Pulmonary artery endothelial cell (primary cell): ENCODE measurements at places on chromosomes 4 and X. TPM values are rescaled to one million over a fixed set of nuclear protein-coding genes. Genes with fewer than 3 reads are reported as not detected.

Gene AKAP14
- not detected in 2 replicates for total RNA-seq

Gene ARMCX4
- total RNA-seq, result 4.6 and 6.4 TPM in 2 replicates

Gene SLC25A53
- total RNA-seq, result 8.7 and 12.5 TPM in 2 replicates

Gene DGKK
- under 0.01 TPM in 1 of 2 replicates, not detected in the other for total RNA-seq

Gene USP46
- total RNA-seq, result 12.7 and 17.8 TPM in 2 replicates

Gene TGIF2LX
- not detected in 2 replicates for total RNA-seq

Gene MAOA
- total RNA-seq, result 74.2 and 120 TPM in 2 replicates

Gene CCDC149
- 6.8 and 11.1 TPM in 2 replicates for total RNA-seq

Gene TMSB15B
- total RNA-seq, result 3.9 and 5.9 TPM in 2 replicates

Gene GYPE
- 0.13 and 0.49 TPM in 2 replicates for total RNA-seq

Gene LNX1
- total RNA-seq, result 2.6 and 6.1 TPM in 2 replicates

Gene DCAF8L2
- total RNA-seq, result 0.40 TPM in 1 of 2 replicates, not detected in the other

Gene GRPR
- total RNA-seq, result under 0.01 and 0.11 TPM in 2 replicates

Gene AADAT
- 0.07 and 0.18 TPM in 2 replicates for total RNA-seq

Gene EVC2
- total RNA-seq, result 9.3 and 12.1 TPM in 2 replicates

Gene TCEAL5
- total RNA-seq, result not detected in 2 replicates

Gene PABPC1L2A
- total RNA-seq, result not detected in 2 replicates

Gene KCNIP4
- not detected in 2 replicates for total RNA-seq

Gene FUNDC2
- 61.5 and 63.7 TPM in 2 replicates for total RNA-seq

Gene SPANXA2
- total RNA-seq, result not detected in 2 replicates

Gene ABCG2
- 4.5 and 11.9 TPM in 2 replicates for total RNA-seq

Gene ENPEP
- total RNA-seq, result not detected in 2 replicates

Gene SEC24D
- total RNA-seq, result 50.4 and 54.6 TPM in 2 replicates

Gene CFI
- total RNA-seq, result 23.9 and 25.1 TPM in 2 replicates

Gene ODAM
- total RNA-seq, result not detected in 2 replicates

Gene SUPT20HL1
- total RNA-seq, result not detected in 2 replicates

Gene BEX1
- total RNA-seq, result 0.20 TPM in 1 of 2 replicates, not detected in the other

Gene CSAG1
- not detected in 2 replicates for total RNA-seq
